Stimulated activated CD4-positive, alpha-beta T cell treated with anti-CD3 and anti-CD28 coated beads, Interleukin-4, amount 100 ng/mL, for 48 hours (primary cell): ENCODE measurements at places on chromosomes 6 and 20.

DNA sequence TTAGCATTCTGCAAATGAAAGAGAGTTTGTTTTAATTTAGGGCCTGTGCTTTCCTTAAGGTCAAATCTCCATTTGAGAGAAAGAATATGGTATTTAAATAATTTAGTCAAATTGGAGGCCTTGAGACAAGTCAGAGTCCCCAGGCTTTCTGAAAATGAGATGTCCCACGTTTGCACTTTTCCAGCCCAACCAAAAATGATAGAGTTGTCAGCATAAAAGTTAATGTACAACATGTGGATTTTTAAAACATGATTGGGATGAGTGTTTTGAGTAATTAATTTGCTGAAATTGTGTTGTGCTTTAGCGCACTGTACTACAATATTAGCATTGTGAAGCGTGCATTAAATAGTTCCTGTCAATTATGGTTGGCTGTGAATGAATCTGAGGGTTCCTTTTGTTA, 10.0 kb downstream of the CD83 start:
- no peak for DNase-seq

- DNase-seq: no peak
These were observed 15.1 kb downstream of the BMP7 start for GRCh38 chr20:57251344-57251743.

DNA sequence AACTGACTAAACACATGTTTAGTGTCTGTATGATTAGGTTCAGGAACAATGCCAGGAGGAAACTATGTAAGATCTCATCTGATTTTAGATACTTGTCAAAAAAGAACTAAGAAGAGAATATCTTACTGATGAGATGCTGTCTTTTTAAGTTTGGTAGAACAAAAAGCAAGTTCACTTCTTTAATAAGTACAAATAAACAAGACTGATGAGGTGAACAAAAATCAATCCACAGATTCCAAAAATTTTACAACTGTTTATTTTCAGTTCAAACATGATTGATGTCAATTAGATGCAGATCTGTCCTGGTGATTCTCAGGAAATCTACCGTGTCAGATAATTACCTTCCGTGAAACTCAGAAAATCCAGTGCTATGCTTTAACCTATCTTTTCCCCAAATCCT, 24.9 kb downstream of the EPHA7 start:
- DNase-seq: no peak

DNA sequence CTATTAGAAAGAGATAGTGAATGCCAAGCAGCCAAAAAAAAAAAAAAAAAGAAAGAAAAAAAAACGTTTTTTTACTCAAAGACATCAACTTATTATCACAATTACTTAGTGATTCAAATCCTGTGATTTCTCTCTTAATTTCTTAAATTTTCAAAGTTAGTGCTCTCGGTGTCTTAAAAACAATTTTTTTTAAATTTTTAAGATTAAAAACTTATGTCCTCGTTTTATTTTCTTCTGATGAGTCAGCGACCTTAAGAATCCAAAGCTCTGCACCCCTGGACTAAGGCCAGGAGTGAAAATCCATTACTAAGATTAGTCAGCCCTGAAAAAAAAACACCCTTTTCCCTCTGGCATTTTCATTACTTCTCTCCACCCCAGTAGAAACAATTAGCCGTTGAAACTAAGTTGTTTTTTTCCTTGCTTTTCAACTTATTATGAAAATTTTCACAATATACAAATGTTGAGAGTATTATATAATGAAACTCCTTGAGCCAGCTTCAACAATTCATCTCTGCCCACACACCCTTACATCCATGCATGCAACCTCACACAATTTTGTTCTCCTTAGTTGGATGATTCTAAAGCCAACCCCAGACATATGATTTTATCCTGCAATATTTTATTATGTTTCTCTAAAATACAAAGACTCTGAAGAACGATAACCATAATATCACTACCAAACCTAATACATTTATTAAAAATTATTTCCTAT, 85.6 kb upstream of the CARMIL1 start:
- DNase-seq: no peak

- no peak for DNase-seq
These were observed 87.5 kb upstream of the NAA20 start for GRCh38 chr20:19929481-19930145.

GRCh38 chr20:16385462-16385861, 187.8 kb downstream of the KIF16B start:
- DNase-seq: no peak

DNA sequence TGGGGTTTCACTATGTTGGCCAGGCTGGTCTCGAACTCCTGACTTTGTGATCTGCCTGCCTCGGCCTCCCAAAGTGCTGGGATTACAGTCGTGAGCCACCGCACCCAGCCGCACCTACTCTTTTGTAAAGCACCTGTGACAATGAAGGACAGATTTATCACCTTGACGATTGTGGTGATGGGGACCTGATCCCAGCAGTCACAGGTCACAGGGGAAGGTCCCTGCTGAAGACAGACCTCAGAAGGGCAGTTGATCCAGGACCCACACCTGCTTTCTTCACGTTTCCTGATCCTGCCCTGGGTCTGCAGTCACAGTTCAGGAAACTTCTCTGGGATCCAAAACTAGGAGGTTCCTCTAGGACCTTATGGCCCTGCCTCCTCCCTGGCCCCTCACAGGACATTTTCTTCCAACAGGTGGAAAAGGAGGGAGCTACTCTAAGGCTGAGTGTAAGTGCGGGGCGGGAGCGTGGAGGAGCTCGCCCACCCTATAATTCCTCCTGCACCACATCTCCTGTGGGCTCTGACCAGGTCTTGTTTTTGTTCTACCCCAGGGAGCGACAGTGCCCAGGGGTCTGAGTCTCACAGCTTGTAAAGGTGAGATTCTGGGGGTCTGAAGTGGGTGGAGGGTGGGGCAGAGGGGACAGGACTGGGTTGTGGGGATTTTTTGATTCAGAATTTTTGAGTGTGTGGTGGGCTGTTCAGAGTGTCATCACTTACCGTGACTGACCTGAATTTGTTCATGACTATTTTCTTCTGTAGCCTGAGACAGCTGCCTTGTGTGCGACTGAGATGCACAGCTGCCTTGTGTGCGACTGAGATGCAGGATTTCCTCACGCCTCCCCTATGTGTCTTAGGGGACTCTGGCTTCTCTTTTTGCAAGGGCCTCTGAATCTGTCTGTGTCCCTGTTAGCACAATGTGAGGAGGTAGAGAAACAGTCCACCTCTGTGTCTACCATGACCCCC, 3.0 kb downstream of the HLA-E start:
- no peak for DNase-seq

GRCh38 chr20:764255-764654, 4.0 kb downstream of the SLC52A3 start:
- DNase-seq: no peak

- no peak for DNase-seq
These were observed 78.3 kb downstream of the PERP start for GRCh38 chr6:138028893-138029292.

DNA sequence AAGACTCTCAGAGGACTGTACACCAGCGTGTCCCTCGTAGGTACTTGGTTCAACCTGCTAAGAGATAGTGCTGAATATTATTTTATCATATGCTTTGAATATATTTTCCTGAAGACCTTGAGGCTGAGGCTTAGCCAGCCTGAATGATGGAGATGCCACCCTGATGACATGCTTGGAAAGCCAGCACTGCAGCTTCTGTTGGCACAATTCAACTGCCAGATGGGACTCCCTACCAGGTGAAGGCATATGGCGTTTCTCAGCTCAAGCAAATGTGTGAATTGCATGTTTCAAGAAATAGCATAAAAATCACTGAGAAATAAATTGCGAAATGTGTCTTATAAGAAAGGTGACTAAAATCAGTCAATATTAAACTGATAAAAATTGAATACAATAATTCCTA, 228.1 kb upstream of the CST7 start:
- DNase-seq: no peak

GRCh38 chr20:38941726-38942389, 15.6 kb downstream of the FAM83D start:
- no peak for DNase-seq

GRCh38 chr6:6834356-6835222, 246.1 kb downstream of the LY86 start:
- no peak for DNase-seq

- DNase-seq: no peak
These were observed 12.8 kb upstream of the MANBAL start for GRCh38 chr20:37276494-37277252.

- no peak for DNase-seq
These were observed 38.0 kb downstream of the TGM3 start for GRCh38 chr20:2333821-2334220.

DNA sequence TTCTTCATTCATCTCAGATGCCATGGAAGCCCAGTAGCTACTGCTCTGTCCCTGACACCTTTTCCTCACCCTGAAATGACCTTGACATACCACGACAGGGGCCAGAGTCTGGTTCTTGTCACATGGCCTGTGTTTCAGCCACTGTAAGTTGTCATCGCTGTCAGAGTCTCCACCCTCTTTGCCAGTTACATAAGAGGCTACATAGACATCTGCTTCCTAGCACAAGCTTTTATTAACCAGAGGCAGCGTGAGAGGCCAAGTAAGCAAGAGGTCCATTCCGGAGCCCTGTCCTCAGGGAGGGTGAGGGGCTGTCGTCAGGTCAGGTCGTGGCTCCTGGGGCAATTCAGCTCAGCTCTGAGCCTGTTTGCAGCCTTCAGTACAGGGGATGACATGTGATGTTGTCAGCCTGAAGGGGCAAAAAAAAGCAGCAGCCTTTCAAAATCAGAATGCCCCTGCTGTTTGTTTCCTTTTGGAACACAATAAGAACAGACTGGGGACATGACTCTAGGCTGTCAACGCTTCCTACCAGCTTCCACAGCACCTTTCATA, 146.3 kb downstream of the MTFR2 start:
- no peak for DNase-seq

- DNase-seq: no peak
These were observed 429.7 kb downstream of the KIF16B start for GRCh38 chr20:16143596-16143995.

DNA sequence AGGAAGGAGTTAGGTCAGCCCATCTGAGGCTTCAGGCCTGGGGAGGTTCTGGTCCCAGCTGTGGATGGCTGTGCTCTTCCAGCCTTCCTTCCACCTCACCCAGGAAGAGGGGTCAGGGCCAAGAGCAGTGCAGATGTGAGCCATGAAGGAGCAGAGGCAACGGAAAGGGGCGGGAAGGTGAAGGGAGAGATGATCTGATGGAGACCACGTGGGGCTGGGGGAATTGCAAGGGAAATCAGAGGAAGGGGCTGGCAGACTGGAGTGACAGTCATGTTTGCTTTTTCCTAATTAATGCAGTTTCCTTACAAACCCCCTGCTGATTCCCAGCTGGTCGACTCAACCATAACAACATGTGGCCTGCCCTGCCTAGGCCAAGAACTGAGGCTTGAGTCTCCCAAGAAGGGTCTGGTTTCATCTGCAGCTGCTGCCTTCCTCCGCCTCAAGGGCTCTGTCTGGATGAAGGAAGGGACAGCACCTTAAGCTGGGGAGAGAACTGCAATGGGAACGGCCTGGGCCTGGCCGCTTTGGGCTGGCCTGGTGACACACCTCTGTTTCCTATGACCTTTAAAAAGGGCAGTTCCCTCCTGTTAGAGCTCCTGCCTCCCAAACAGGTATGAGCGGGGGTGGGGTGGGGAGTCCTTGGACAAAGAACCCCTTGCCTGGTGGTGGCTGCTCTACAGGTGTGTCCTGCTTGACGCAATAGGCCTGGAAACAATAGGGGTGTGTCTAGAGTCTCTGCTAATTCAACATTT, 7.8 kb upstream of the MRPS18A start:
- DNase-seq: no peak

DNA sequence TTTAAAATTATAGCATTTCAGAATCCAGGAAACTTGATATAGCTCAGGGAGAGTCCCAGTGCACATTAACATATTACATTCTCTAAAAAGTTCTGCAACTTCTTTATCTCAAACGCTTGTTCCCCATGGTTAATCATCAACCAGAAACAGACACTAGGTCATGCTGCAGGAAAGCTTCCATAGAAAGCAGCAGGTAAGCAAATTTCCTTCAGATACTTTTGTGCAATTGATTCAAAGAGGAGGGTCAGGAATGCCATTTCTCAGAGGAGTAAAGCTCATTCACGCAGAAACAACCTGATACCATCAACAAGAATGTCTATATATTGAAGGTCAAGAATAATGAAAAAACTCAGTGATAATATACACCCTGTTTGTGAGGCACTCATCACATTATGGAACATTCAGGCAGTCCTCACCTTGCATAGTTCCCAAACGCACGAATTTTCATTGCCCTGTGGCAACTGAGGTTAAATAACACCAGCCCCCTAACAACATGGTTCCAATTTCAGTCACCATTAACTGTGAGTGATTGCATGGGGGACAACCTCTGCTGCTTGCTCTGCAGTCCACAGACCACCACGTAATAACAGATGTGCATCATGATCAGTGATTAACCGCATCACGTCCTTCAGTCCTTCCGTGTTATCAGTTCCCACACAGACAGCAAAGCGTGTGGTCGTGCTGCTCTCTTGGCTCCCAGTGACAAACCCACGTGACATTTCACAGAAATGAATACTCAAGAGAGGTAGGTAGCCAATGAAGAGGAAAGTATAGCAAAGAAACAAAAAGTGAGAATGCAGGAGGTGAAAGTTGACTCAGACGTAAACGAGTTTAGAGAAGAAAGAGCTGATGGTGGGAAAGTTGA, 95.7 kb downstream of the LY86 start:
- no peak for DNase-seq

DNA sequence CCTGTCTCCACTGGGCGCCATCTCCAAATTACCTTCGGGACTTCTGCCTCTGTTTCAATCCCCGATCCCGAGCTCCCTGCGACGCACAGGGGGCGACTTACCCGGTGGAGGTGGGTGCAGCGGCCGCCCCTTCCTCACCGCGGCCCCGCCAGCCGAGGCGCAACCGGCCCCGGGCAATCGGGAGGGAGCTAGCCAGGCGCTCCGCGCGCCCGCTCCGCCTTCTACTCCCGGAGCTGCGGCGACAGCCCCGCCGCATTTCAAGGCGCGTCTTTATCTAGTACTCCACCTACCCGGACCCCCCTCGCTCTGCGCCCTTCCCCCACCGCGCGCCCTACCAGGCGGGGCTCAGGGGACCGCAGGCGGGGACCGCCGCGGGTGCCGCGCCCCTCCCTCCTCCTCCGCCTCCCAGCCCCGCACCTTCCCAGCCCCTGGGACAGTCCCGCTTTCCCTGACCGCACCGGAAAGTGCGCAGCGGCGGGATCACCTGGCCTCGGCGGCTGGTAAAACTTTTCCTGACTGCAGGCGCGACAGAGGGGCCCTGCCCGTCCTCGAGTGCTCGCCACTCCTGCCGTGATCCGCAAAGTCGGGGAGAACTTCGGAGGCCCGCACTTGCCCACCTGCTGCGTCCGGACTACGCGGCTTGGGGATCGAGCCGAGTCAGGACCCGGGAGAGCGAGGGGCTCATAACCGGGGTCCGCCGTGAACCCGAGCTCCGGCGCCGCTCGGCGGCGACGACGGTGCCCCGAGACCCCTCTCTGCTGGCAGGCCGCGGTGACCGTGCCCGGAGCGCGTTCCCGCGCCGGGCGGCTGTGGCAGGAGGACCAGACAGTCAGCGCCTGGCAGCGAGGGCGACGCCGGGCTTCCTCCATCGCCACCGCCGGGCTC, 8.0 kb upstream of the NKX2-2 start:
- no peak for DNase-seq

GRCh38 chr20:45919542-45920399, 7.8 kb upstream of the PLTP start:
- DNase-seq: no peak
